ENCODE measurements at places on chromosomes 4 and X. TPM values are rescaled to one million over a fixed set of nuclear protein-coding genes. Genes with fewer than 3 reads are reported as not detected.
A peak's percentile ranks its signal among the peaks of the same experiment; 100 is the strongest.

DNA sequence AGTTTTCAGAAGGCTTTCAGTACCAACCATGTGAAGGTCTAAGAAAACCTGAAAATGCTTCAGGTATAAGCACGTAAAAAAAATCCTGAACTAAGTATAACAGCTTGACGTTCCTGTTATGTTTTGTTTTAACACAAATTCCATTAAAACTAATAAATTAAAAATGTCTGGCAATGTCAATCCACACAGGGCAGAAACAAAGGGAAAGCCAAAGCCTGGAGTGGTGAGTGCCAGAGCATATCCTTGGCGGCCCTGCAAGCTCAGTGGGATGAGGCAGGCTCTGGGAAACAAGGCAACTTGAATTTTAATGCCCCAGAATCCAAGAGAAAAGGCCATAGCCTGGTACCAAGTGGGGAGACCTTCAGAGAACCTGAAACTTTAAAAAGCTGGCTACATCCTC is 78.2 kb downstream of the EPHA5 start:
- DNase-seq = no peak
- no peaks in the 10 kb centered on the region for H3K27me3 ChIP-seq
- H3K4me3 ChIP-seq = no peak overlapping the region
- no peaks in the 10 kb centered on the region for H3K4me1 ChIP-seq

DNA sequence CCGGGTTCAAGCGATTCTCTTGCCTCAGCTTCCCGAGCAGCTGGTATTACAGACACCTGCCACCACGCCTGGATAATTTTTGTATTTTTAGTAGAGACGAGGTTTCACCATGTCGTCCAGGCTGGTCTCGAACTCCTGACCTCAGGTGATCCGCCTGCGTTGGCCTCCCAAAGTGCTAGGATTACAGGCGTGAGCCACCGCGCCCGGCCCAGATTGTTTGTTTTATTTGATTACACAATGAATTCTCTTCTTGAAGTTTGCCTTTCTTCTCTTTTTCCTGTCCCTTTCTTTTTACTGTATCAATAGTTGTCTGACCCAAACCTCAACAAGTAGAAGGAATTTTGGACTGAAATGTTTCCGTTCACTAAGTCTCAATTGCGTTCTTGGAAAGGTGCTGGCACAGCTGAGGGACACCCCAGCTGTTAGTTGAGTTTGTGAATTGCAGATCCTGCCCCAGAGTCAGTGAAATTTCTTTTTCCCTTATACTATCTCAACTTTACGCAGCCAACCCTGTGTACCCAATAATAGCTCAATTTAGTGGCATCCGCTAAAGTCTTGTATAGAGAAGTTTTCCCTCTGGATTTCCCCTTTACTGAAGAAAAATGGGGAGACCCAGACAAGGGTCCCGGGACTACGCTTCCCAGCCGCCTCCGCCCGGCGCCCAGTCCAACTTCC is 639 bp upstream of the MTM1 start:
- H3K27me3 ChIP-seq = no peaks in the 10 kb centered on the region
- DNase-seq = no peak

DNA sequence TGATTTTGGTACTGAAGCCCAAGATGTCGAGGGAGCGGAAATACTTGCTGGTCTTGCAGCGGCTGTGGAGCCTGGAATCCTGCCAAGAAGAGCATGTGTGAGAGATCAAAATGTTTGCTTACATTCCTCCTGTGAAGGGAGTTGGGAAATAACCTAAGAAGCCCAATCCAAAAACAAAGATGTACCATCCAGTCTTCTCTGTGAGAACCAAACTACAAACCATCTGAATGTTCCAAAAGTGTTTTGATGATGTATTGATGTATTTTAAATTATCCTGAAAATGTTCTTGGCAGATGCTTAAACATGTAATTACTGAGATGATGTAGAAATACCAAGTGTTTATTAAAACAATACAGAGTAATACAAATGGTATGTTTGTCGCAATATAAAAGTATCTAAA is 10.1 kb upstream of the ADH1A start:
- no peak overlapping the region for H3K27ac ChIP-seq
- DNase-seq = peak; percentile 76
- no peak overlapping the region for H3K4me3 ChIP-seq
- no peaks in the 10 kb centered on the region for H3K27me3 ChIP-seq
- no peaks in the 10 kb centered on the region for H3K36me3 ChIP-seq
- H3K4me1 ChIP-seq = no peaks in the 10 kb centered on the region

PCDH19 gene
- total RNA-seq = 14.9 TPM
